Fibroblast of lung (primary cell): ENCODE measurements at places on chromosomes 5 and 9. TPM values are rescaled to one million over a fixed set of nuclear protein-coding genes. Genes with fewer than 3 reads are reported as not detected.

DNA sequence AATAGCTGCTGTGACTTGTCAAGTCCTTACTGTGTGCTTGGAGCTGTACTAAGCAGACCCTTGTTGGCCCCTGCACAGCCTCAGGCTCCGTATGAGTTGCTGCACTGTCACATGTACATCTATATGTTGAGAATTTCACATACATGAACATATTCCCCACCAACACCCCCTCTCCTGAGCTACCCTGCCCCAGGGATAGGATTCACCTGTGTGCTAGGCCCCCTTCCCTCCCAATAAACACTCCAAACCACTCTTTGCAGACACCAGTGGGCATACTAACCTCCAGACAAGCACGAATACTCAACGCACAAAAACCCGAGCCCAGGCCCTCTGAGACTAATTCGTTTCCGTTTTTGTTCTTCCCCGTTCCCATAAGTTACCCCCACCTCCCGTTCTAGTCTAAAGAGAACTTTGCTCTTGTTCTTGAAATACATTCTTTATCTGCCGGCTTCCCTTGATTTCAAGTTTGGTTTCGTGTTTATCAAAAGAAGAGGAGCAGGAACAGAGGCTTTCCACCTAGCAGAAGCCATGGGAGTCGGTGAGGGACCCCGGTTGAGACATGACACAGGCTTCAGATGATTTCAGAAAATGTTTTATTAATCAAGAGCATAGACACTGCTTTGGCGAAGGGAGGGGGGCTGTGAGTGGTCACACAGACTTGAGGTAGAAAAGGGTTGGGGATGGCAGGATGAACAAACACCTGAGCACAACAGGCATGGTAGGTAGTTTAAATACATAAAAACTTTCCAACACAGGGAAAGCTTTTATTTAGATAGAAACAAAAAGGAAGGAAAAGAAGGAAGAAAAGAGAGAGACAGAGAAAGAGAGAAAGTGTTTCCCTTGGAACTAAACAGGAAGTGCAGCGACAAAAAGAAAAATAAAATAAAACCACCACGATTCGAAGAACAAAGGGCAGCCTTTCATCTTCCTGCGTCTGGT, 3.4 kb downstream of the HAND1 start:
- DNase-seq = no peak

Gene TAF11L5
- total RNA-seq = not detected in 2 replicates

DNA sequence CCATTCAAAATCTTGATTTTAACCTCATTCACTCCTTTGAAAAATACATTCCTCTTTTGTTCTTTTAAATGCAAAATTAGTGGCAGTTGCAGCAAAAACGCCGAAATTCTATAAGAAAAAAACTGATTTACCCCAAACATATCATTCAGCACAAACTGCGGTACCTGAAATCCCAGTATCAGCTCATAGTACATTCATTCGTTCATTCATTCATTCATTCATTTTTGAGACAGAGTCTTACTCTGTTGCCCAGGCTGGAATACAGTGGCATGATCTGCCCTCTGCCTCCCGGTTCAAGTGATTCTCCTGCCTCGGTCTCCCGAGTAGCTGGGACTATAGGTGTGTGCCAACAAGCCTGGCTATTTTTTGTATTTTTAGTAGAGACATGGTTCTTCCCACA, 20.4 kb downstream of the FBLL1 start:
- no peak for DNase-seq

Gene ENTREP1
- total RNA-seq = under 0.01 TPM in 1 of 2 replicates, not detected in the other

Gene EXOC3
- 34.5 and 36.5 TPM in 2 replicates for total RNA-seq

DNA sequence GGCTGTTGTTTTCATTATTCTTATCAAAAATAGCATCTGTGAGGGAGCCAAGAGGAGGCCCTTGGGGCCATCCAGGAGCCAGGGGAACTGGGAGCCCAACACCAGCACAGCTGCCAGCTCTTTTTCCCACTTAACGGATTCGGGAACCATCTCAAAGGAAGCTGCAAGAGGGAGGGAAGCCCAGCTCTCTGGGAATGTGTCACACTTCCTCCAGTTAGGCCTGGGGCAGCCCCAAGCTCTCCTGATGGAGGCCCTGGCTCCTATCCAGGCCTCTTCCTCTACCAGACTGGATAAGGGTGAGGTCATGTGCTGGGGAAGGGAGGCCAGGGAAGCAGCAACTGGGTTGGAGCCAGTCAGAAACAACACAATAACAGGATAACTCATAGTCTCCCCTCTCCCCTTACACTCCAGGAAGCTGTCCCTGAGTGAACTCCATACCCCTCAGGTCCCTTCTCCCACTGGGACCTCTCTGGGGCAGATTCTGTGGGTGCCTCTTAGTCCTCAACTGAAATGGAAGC, 12.7 kb downstream of the CSF2 start:
- DNase-seq = peak; percentile 95

- DNase-seq = no peak
Measured at GRCh38 chr5:56479696-56480077, 246.6 kb upstream of the ANKRD55 start.

DNA sequence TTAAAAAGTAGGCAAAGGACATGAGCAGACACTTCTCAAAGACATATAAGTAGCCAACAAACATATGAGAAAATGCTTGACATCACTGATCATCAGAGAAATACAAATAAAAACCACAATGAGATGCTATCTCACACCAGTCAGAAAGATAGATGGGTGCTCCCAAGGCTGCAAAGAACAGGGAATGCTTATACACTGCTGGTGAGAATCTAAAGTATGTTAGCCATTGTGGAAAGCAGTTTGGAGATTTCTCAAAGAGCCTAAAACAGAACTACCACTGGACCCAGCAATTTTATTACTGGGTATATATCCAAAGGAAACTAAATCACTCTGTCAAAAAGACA, 154.2 kb downstream of the NDUFS4 start:
- peak; percentile 23 for DNase-seq

- DNase-seq = no peak
Measured at GRCh38 chr9:78807286-78807685, 510.4 kb downstream of the PSAT1 start.

Gene TXNDC15
- 65.9 and 71.7 TPM in 2 replicates for total RNA-seq

Gene ACTBL2
- under 0.01 TPM in 1 of 2 replicates, not detected in the other for total RNA-seq

Gene IFNB1
- total RNA-seq = under 0.01 and 0.17 TPM in 2 replicates

GRCh38 chr5:4575608-4576007, 564.5 kb upstream of the ADAMTS16 start:
- no peak for DNase-seq

DNA sequence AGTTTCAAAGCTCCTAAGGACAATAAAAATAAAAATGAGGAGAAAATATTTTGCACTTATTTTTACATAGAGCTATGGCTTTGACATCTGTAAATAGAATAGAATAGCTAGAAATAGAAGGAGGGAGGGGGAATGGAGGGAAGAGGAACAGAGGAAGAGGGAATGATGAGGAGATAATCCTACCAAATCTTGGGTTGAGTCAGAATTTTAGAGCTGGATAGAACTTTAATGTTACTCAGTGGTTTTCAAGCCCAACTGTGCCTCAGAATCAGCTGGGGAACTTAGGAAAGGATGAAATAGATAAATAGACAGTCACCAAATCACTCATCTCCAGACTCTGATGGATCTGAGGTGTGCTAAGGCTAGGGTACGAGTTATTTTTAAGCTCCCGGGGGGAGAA, 190.3 kb upstream of the FREM1 start:
- no peak for DNase-seq

DNA sequence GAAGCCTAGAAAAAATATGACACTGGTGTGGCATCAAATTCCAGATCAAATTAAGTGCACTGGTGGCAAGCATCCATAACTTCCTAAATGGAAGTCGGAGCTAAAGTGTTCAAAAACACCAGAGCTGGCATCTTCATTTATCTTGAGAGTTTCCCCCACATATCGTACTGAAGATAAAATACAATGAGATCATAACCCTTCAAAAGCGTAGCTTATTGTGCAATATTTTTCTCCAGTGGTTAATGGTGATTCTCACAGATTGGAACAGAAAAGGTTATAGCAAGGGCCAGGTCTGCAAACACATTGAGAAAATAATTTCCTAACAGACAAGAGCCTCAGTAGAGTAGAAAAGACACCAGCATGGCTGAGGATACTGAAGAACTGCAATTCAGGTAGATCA, 147.6 kb downstream of the SEMA5A start:
- peak; percentile 36 for DNase-seq

DNA sequence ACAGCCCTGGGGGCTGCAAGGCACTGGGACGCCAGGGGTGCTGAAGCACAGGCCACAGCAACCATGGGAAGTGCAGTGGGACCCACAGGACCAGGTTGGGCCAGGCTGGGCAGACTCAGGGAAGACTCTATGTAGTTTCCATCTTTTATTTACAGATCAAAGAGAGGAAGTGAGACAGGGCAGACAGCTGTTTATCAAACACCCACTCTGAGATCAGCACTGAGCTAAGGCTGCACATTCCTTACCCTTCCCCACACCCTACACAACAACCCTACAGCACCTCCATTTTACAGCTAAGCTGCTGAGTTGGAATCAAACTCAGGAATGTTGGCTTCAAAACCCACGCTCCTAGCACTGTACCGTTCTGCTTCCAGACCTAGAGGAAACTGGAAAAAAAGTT, 19.8 kb downstream of the BARHL1 start:
- no peak for DNase-seq

GRCh38 chr9:81396528-81396927, 292.8 kb downstream of the TLE1 start:
- peak; percentile 44 for DNase-seq

DNA sequence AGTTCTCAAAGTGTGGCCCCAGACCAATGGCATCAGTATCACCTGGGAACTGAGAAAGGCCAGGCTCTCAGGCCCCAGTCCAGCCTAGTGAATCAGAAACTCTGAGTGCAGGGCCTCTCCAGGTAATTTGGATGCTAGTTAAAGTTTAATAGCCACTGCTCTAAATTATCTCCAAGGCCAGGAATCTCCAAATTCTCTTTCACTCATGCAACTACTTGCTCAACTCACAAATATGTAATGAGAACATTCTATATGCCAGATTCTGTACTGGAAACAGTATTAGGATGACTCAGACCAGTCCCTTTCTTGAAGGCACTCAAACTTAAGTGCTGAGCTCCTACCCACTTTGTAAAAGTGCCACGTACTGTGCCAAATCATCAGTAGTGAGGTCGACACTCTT, 84.6 kb downstream of the PAPPA start:
- DNase-seq = peak; percentile 93

DNA sequence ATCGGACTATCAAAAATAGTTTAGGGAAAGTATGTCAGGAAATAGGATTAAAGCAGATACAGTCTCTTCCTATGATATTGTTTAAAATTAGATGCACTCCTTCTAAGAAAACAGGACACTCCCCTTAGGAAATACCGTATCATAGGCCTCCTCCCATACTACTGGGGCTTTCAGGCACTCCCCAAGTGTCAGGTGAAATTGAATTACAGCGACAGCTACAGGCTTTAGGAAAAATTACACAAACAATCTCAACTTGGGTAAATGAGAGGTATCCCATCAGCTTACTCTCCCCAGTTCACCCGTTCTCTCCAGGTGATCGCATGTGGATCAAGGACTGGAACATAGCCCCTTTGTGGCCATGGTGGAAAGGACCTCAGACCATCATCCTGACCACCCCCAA, 110.4 kb upstream of the EPB41L4A start:
- no peak for DNase-seq

Gene LCP2
- total RNA-seq = under 0.01 TPM in 1 of 2 replicates, not detected in the other

DNA sequence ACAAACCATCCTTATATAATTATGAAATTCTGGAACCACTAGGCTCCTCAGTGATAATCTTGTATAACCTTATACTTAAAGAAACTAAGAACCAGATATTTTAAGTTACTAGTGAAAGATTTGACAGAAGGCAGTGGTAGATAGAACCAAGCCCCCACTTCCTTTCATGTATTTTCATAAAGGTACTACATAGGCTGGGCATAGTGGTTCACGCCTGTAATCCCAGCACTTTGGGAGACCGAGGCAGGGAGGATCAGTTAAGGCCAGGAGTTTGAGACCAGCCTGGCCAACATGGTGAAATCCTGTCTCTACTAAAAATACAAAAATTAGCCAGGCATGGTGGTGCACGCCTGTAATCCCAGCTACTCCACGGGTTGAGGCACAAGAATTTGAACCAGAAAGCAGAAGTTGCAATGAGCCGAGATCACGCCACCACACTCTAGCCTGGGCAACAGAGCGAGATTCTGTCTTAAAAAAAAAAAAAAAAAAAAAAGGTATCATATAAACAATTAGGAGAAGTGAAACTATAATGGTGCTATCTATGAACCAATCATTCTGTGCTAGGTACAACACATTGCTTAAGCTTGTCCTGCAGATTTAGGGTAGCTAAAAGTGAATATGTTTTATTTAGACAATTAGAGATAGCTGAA, 27.9 kb upstream of the DTWD2 start:
- DNase-seq = no peak

DNA sequence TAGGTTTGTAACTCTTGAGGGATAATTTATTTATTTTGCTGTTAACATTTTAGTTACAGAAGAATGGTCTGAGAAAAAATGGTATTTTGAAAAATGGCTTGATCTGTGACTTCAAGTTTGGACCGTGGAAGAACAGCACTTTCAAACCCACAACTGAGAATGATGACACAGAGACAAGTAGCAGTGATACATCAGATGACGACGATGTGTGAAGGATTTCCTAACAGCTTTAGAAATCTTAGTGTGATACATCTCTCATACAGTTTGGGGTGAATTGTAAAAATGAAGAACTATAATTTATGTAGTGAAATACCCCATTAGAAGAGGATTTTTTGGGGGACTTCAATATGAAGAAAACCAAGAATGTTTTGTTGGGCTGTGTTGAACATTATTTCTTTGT, 88.7 kb downstream of the GPBP1 start:
- DNase-seq = no peak

- no peak for DNase-seq
Measured at GRCh38 chr9:96413302-96414221, 4.6 kb downstream of the ZNF367 start.

GRCh38 chr9:68843239-68843638, 138.2 kb downstream of the PIP5K1B start:
- no peak for DNase-seq

DNA sequence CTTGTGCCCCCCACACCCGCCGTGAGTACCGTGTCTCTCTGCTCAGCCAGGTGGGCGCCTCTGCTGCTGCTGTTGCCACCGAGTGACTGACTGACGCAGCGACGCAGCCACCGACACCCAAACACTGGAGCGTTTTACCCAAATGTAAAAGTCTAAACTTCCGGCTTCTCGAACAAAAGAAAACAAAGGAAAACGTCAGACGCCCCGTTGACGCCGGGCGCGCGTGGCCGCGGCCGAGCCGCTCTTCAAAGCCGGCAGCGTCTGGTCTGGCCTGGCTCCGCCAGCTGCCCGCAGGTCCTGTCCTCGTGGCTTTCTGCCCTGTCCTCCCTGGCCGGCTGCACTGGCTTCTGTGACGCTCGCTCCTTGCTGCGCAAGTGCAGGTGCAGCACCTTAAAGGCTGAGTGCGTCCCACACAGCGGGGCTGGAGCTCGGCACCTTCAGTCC, 41.4 kb upstream of the CLPTM1L start:
- peak; percentile 7 for DNase-seq
